Heart left ventricle (tissue), 16 donors: ENCODE measurements at places on chromosomes 2 and 18.

DNA sequence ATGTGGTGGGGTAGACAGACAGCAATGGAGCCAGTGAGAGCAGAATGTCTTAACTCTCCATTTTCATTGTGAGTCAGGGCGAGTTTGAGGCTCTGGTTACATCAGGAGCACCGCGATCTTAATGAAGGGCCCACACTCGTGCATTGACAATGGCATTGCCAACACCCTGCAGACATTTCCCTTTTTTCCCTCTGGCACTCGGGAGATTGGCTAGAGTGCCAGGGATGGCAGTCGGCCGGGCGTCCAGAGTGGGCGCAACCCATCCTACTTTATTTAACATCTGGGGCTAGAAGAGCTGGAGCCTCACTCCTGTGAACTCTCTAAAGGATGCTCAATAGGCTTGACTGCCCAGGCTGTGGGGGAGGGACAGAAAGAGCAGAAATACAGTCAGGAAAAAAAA lies 9.7 kb downstream of the PROKR1 start:
- no peak for DNase-seq
- H3K4me1 ChIP-seq = no peaks in the 10 kb centered on the region
- H3K27ac ChIP-seq = no peak overlapping the region
- H3K4me3 ChIP-seq = no peak overlapping the region
- H3K27me3 ChIP-seq = no peaks in the 10 kb centered on the region

- no peaks in the 10 kb centered on the region for H3K27me3 ChIP-seq
- peaks cover 40% of the 10 kb centered on the region for H3K4me1 ChIP-seq
- no peaks in the 10 kb centered on the region for H3K36me3 ChIP-seq
- no peak overlapping the region for H3K4me3 ChIP-seq
- no peak for DNase-seq
Measured at GRCh38 chr2:28423856-28424605, 31.4 kb downstream of the FOSL2 start.

DNA sequence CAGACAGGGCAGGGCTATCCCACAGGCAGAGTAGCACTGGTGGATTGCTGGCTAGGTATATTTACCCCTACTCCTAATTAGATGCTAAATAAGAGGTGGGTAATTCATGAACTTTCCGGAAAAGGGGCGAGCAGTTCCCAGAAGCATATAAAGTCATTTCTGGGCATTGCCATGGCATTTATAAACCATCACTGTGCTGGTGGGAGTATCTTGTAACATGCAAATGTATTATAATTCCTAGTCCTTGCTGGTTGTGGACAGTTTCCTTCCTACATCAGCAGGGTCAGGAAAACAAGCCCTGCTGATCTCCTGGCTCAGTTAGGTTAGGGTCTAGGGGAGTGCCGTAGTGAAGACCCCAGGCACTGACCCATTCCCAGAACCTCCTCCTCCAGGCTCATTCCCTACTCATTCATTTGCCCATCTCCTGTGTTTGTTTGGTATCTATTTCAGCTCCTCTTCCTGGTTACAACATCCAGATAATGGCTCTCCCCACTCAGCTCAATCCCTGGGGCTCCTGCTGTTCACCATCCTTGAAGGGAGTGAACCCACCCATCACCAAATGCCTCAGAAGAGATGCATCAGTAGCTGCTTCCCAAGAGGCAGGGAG lies 282.7 kb downstream of the SRBD1 start:
- no peaks in the 10 kb centered on the region for H3K27me3 ChIP-seq
- H3K36me3 ChIP-seq = no peaks in the 10 kb centered on the region
- H3K4me3 ChIP-seq = no peak overlapping the region
- H3K4me1 ChIP-seq = no peaks in the 10 kb centered on the region

DNA sequence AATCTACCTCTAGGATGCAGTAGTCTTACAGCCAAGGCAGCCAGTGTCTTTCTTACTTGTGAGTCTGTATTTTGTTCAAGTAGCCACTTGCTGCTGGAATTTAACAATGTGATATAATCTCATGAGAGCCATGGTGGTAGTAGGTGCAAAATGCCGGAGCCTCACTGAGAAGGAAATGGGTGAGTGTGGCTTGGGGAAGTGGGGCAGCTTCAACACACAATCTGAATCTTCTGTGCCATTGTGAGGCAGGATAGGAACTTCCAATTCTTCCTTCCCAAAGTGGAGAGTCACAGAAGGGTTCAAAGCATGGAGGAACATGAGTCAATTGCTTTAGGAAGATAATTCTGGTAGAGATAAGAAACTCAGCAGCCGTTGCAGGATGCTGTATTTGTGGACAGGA lies 158.7 kb upstream of the APCDD1 start:
- no peak overlapping the region for H3K27ac ChIP-seq
- H3K4me1 ChIP-seq = no peaks in the 10 kb centered on the region
- no peaks in the 10 kb centered on the region for H3K36me3 ChIP-seq
- H3K4me3 ChIP-seq = no peak overlapping the region

DNA sequence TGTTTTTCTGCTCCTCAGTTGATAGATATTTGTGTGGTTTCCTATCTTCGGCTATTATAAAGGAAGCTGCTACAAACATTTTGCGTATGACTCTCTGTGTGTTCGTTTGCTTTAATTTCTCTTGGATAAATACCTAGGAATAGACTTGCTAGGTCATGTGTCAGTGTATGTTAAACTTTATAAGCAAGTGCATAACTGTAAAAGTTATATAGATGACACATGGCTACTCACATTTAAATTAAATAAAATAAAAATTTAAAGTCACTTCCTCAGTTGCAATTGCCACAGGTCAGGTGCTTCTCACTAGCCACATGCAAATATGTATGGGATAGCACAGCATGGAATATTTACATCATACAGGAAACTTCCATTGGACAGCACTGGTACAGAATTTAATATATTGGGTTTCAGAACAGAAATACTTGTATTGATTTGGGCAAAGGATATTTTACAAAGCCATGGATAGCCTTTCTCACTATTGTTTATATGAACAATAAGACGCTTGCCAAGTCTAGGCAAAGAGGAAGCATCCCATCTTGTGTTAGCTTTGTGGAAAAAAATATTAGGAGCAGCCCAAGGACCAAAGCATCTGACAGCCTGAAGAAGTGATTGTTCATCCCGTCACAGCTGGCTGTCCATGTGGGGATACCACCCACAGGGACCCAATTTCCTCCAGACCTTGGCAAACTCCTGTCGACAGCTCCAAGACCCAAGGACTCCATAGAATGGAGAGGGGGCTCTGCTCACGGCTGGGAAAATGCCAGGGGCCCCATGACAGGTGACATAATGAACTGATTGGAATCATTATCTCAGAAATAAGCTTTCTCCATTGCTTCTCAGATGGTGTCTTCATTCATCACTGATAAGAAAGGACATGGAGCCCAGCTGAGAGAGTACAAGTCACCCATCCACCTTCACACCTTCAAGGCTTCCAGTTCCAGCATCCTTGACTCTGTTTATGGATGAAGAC lies 196.7 kb downstream of the SH3BP4 start:
- H3K27ac ChIP-seq = no peak overlapping the region
- peaks cover 5% of the 10 kb centered on the region for H3K27me3 ChIP-seq
- no peaks in the 10 kb centered on the region for H3K4me1 ChIP-seq
- H3K36me3 ChIP-seq = no peaks in the 10 kb centered on the region
- no peak for DNase-seq

- H3K27me3 ChIP-seq = no peaks in the 10 kb centered on the region
- no peak overlapping the region for H3K27ac ChIP-seq
- no peaks in the 10 kb centered on the region for H3K36me3 ChIP-seq
Measured at GRCh38 chr2:18684206-18685038, 95.1 kb upstream of the NT5C1B start.

DNA sequence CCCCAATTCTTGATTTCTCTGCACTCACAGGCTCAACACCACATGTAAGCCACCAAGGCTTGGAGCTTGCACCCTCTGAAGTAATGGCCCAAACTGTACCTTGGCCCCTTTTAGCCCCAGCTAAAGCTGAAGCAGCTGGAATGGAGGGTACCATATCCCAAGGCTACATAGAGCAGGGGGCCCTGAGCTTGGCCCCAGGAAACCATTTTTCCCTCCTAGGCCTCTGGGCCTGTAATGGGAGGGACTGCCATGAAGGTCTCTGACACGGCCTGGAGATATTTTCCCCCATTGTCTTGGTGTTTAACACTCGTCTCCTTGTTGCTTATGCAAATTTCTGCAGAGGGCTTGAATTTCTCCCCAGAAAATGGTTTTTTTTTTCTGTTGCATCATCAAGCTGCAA lies 69.7 kb downstream of the SKA1 start:
- H3K4me1 ChIP-seq = no peaks in the 10 kb centered on the region
- H3K27ac ChIP-seq = no peak overlapping the region
- DNase-seq = no peak
- H3K36me3 ChIP-seq = no peaks in the 10 kb centered on the region

DNA sequence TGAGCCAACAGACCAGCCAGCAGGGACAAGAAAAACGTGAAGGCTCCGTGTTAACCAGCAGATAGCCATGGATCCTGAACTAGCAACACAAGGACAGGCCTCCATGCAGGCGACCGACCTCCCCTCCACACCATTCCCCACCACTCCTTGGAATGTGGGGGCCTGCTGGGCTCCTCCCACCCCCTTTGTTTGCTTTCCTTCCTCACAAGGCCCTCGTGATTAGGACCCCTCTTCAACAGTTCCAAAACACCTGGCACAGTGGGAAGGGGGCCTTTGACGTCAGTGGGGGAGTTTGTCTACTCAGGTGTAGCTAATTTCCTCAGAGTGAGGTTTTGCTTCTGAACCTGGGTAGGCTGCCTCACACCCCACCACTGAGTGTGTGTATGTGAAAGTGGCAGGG lies 37.8 kb downstream of the SLC14A2 start:
- no peak overlapping the region for H3K27ac ChIP-seq
- no peak overlapping the region for H3K4me3 ChIP-seq
- H3K36me3 ChIP-seq = no peaks in the 10 kb centered on the region
- no peaks in the 10 kb centered on the region for H3K27me3 ChIP-seq
- no peak for DNase-seq

- H3K27me3 ChIP-seq = no peaks in the 10 kb centered on the region
- no peak for DNase-seq
- no peak overlapping the region for H3K4me3 ChIP-seq
- peaks cover 29% of the 10 kb centered on the region for H3K4me1 ChIP-seq
Measured at GRCh38 chr2:16617282-16618266, 48.1 kb downstream of the CYRIA start.

- no peak overlapping the region for H3K4me3 ChIP-seq
- no peaks in the 10 kb centered on the region for H3K36me3 ChIP-seq
- no peaks in the 10 kb centered on the region for H3K27me3 ChIP-seq
- no peak for DNase-seq
- no peaks in the 10 kb centered on the region for H3K4me1 ChIP-seq
Measured at GRCh38 chr18:27826101-27826500, 350.8 kb downstream of the CDH2 start.

DNA sequence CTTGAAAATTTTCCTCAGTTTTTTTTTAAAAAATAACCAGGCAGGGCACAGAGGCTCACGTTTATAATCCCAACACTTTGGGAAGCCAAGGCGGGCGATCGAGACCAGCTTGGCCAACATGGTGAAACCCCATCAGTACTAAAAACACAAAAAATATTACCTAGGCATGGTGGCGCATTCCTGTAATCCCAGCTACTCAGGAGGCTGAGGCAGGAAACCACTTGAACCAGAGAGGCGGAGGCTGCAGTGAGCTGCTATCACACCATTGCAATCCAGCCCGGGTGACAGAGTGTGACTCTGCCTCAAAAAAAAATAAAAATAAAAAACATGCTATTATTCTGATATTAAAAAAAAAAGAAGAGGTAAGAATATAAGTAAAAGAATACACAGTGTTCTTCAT lies 191.0 kb downstream of the ZEB2 start:
- no peaks in the 10 kb centered on the region for H3K4me1 ChIP-seq
- H3K27ac ChIP-seq = no peak overlapping the region
- H3K36me3 ChIP-seq = no peaks in the 10 kb centered on the region
- H3K4me3 ChIP-seq = no peak overlapping the region
- no peaks in the 10 kb centered on the region for H3K27me3 ChIP-seq

- no peak for DNase-seq
- no peaks in the 10 kb centered on the region for H3K36me3 ChIP-seq
- H3K4me3 ChIP-seq = no peak overlapping the region
Measured at GRCh38 chr2:232376260-232376659, 2.3 kb upstream of the ALPP start.

DNA sequence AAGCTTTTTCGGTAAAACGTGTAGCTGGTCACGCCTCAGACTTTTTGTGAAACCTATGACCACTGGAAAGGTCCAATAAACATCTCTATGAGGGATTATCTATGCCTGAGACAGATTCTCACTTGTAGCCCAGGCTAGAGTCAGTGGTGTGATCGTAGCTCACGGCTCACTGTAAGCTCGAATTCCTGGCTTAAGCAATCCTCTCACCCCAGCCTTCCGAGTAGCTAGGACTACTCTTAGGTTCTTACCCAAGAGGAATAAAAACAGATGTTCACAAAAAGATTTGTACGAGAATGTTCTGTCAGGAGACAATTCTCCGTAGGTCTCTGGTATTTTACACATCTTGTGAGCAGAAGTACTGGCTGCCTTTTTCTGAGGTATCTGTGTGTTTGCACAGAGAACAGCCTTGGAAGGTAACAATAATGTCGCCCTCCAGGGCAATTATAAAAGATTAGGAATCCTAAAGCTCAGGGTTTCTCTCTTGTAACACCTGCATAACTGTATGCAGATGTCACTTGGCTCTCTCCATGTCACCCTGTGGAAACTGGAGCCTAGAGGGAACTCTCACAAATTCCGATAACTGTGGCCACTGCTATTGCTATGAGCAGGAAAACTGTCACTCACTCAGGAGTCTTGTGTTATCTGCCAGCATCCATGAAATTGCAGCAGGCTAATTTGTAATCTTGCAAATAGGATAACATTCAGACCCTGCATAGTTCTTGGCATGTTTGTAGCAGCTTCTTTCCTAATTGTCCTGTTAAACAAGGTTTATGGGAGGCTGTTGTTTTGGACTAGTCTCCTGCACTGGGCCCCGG lies 25.5 kb upstream of the RALBP1 start:
- no peak for DNase-seq
- no peak overlapping the region for H3K27ac ChIP-seq

GRCh38 chr2:109507217-109507616 lies 106.5 kb downstream of the SEPTIN10 start:
- no peaks in the 10 kb centered on the region for H3K36me3 ChIP-seq
- H3K27me3 ChIP-seq = no peaks in the 10 kb centered on the region
- no peak overlapping the region for H3K27ac ChIP-seq
- H3K4me3 ChIP-seq = no peak overlapping the region

DNA sequence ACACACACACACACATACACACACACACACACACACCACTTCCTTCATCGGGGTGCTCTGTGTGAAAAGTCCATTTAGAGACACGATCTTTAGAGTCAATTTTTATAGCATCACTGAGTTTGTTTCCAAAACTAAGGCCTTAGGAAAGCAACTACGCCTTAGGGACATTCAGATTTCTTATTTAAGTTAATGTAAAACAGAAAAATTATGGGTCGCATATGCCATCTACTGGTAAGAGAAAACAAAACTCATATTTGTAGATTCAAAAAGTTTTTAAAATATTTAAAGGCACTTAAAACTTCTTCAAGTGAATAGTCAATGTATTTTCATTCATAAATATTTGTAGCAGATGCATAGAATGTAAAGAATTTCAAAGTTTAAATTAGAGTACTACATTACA lies 166.2 kb downstream of the ATAD2B start:
- no peaks in the 10 kb centered on the region for H3K27me3 ChIP-seq
- H3K4me3 ChIP-seq = no peak overlapping the region
- DNase-seq = no peak

- H3K4me1 ChIP-seq = peaks cover 25% of the 10 kb centered on the region
- no peak overlapping the region for H3K27ac ChIP-seq
- DNase-seq = no peak
- H3K36me3 ChIP-seq = no peaks in the 10 kb centered on the region
Measured at GRCh38 chr2:235674812-235675211, 181.0 kb downstream of the AGAP1 start.
